Activated T-helper 1 cell treated with anti-CD3 and anti-CD28 coated beads, Interleukin-2, amount 50 U/mL, for 16 hours (primary cell): ENCODE measurements at places on chromosomes 1 and 21.

GRCh38 chr1:5950201-5950895, 41.9 kb downstream of the NPHP4 start:
- DNase-seq = no peak

GRCh38 chr1:12279728-12280464, 50.1 kb downstream of the VPS13D start:
- no peak for DNase-seq

- no peak for DNase-seq
These were observed 24.0 kb upstream of the ABL2 start for GRCh38 chr1:179253286-179253972.

- no peak for DNase-seq
These were observed 13.6 kb upstream of the RGS4 start for GRCh38 chr1:163055531-163055930.

- DNase-seq = no peak
These were observed 91.2 kb upstream of the FAM78B start for GRCh38 chr1:166258017-166258416.

- DNase-seq = peak; percentile 88
These were observed 8.5 kb upstream of the MEX3A start for GRCh38 chr1:156090840-156091188.

DNA sequence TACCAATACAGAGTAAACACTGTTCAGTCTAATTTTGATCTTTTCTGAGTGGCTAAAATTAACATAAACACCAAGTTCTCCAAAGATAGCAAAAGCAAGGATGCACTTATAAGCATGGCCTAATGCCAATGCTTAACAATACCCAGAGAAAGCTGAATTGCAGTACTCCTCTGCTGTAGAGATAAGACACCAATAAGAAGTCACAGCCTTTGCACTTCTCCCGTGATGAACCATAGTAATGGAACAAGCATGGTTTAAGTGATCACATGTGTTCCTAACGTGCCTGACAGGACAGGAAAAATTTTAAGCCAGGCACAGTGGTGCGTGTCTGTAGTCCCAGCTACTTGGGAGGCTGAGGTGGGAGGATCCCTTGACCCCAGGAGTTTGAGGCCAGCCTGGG, 5.6 kb downstream of the PRDX1 start:
- no peak for DNase-seq

DNA sequence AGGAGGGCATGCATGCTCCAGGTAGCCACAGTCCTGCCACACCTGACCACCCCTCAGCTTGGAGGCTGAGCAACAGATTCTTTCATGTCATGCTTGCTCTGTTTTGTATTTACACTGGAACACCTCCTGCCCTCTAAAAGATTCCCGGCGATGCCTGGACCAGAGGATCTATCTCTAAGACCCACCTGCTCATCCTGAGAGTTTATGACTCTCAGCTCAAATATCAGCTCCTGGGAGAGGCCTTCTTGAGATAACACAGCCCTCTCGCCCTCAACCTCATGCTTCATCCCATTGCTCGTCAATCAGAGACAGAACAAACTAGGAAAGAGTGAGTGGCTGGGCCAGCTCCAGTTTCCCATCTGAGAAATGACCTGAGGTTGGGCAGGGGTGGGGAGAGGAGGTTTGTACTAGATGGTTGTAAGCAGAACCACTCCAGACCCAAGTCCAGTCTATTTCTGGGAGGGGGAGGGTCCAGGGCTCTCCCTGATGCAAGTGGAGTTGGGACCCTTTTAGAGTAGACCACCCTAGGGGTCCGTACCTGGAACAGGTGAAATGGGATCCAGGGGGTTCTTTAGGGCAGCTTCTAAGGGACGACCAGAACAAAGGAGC, 524.5 kb downstream of the MATN1 start:
- no peak for DNase-seq

GRCh38 chr1:48859456-48859855, 82.8 kb upstream of the BEND5 start:
- no peak for DNase-seq

- no peak for DNase-seq
These were observed 43.7 kb upstream of the ABCG1 start for GRCh38 chr21:42175110-42175710.

- DNase-seq = no peak
These were observed 265.1 kb upstream of the NEGR1 start for GRCh38 chr1:72547412-72547811.

- no peak for DNase-seq
These were observed 15.0 kb downstream of the PDE9A start for GRCh38 chr21:42668298-42668992.

DNA sequence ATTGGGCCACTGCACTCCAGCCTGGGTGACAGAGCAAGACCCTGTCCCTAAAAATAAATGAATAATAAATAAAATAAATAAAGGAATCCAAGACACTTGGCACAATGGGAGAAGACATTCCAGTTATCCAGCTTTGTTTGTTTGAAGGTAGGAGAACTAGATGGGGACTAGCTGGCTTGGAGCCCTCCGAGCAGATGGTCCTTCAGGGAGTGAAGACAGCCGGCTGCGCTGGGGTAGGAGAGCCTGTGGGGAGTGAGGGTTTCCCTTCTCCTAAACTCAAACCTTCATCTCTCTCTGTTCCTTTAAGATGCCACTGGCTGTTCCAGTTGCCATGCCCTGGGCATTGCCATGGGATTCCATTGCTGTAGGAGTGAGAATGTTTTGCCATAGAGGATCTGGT, 120.6 kb downstream of the NAV1 start:
- DNase-seq = no peak

- DNase-seq = no peak
These were observed 14.3 kb upstream of the LRRC3 start for GRCh38 chr21:44441041-44441400.

- no peak for DNase-seq
These were observed 8.0 kb downstream of the VWA5B1 start for GRCh38 chr1:20298626-20299025.

- no peak for DNase-seq
These were observed 5.8 kb upstream of the PEAR1 start for GRCh38 chr1:156887734-156888133.

GRCh38 chr1:38360807-38361206, 314.2 kb upstream of the POU3F1 start:
- no peak for DNase-seq

GRCh38 chr1:157725221-157725577, 24.6 kb upstream of the FCRL3 start:
- DNase-seq = no peak

- DNase-seq = no peak
These were observed 140.4 kb downstream of the S1PR1 start for GRCh38 chr1:101377084-101377835.

DNA sequence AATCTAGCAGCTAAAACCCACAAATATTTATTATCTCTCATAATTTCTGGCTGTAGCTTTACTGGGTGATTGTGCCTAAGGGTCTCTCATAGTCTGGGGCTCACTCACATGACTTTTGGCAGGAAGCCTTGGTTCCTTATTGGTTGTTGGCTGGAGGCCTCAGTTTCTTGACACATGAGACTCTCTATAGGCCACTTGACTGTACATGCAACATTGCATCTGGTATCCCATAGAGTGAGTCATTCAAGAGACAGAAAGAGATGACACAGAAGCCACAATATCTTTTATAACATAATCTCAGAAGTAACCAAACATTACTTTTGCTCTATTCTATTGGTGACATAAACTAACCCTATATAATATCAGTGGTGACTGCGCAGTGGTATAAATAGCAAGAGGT, 128.5 kb upstream of the HNRNPU start:
- DNase-seq = no peak

DNA sequence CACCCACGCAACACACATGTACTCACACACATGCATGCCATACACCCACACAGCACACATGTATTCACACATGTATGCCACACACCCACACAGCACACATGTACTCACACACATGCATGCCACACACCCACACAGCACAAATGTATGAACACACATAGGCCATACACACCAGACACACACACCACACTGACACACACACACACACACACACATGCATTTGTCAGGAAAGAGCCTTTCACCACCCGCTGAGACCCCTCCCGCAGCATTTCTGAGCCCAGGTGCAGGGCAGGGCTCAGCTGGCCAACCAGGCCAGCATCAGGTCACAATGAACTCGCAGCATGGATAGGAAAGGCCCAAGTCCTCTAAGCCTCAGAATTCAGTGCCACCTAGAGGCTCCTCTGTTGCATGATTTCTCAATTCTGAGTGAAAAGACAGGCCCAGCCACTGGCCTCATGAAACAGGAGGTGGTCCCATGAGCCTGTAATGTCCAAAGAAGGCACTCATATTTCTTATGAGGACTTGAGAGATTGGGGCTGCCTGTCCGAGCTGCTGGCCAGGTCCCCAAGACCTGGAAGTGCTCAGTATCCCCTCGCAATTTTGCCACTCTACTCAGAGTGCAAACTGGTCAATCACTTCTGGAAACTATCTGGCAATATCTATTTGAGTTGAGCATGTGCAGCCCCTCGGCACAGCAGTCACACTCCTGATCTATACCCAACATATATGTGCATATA, 57.3 kb downstream of the PSMG1 start:
- DNase-seq = no peak

DNA sequence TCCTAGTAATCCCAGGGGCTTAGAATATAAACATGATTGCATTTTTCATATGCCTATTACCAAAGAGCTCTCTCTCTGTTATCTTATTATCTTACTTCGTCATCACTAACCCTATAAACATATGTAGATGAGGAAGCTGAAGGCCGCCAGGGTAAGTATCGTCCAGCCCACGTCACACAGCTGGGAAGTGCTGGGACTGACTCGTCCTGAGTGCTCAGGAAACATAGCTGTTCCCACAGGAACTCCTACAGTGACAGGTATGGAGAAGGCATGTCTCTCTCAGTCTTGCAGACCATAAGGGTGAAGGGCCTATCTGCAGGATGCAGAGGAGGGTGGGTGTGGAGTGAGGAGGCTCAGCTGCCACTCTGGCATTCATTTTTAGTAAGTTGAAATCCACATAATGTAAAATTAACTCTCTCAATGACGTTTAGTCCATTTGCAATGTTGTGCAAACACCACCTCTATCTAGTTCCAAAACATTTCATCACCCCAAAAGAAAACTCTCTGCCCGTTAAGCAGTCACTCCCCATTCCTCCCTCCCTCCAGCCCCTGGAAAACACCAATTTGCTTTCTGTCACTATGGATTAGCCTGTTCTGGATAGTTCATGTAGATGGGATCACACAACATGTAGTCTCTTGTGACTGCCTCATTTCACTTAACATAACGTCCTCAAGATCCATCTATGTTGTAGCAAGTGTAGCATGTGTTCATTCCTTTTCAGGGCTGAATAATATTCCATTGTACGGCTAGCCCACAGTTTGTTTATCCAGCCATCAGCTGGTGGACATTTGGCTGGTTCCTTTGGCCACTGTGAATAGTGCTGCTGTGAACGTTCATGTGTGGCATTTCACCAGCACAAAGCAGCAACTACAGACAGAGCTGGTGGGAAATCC, 68.3 kb downstream of the TCP10L start:
- no peak for DNase-seq

DNA sequence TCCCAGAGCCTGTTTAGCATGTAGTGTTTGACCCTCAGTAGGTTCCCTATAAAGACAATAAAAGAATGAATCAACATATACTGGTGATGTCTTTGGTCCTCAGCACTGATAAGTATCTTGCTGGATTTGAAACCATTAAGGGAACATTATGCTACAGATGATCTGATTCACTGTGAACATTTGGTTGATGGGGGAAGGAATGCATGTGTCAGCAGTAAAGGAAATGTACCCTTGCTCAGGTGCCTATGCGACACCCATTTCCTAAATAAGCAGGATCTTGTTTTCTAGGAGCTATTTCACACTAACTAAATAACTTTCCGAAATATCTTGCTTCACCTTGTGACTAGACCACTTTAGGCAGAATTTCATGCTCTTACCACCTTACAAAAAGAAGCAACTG, 13.0 kb downstream of the TEX38 start:
- no peak for DNase-seq

DNA sequence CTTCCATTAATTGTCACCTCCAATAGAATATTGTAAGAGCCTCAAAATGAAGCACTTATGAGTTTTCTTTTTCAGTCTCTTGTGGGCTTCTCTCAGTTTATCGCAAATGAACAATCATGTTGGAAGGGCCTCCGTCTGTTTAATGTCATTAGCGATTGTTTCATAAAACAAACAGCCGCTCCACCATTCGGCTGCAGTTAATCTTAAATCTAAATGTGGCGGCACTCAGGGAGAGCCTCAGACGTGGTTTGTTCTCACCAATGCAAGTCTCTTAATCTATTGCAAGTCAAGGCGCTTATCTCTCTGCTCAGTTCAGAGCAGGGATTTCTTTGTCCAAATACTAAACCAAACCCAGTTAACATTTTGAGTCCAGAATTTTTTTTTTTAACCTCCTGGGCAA, 34.9 kb upstream of the ESRRG start:
- no peak for DNase-seq

- no peak for DNase-seq
These were observed 135.0 kb downstream of the KCNJ6 start for GRCh38 chr21:37780991-37781983.

GRCh38 chr1:184664042-184664660, 90.5 kb downstream of the EDEM3 start:
- DNase-seq = no peak

GRCh38 chr1:51955797-51956527, 34.5 kb downstream of the RAB3B start:
- DNase-seq = no peak

- DNase-seq = no peak
These were observed 3.6 kb downstream of the DDAH1 start for GRCh38 chr1:85461216-85461918.

- peak; percentile 22 for DNase-seq
These were observed 15.9 kb downstream of the COL8A2 start for GRCh38 chr1:36109041-36109679.

DNA sequence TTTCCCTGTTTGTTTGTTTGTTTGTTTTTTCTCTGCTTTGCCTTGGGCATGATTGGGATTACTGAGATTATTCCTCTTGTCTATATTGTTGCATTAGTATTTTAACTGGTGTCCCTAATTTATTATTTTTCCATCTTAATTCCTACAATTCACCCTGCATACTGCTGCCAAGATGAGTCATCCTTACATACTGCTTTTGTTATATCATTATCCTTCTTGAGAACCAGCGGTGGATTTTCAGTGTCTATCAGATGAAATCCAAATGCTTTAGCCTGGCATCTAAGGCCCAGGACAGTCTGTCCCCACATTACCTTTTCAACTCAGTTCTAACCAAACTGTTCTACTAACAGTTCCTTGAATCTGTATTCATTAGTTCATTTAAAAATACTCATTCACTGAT, 101.7 kb downstream of the OLFML2B start:
- no peak for DNase-seq

GRCh38 chr1:87117761-87118368, 203.4 kb downstream of the HS2ST1 start:
- DNase-seq = no peak

- no peak for DNase-seq
These were observed 209.2 kb downstream of the SDCCAG8 start for GRCh38 chr1:243465081-243465480.

DNA sequence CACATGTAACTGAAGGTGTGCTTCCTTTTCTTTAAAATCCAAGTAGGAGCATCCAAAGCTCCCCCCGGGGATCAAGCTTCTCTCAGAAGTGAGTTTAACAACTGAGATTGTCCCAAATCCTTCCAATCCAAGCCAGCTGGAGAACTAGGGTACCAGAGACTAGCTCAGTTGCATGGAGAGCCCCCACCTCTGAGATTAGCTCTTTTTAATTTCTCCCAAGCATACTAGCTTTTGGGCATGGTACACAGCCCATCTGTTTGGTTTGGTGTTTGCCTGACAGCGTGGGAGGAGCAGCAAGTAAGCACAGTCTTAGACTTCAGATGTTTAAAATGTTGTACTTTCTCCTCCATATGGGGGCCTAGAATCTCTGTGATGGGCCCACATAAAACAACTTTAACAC, 142.8 kb downstream of the ASTN1 start:
- no peak for DNase-seq
